Forelimb muscle (tissue), 1 donor: ENCODE measurements at places on chromosomes 12 and 14. TPM values are rescaled to one million over a fixed set of nuclear protein-coding genes. Genes with fewer than 3 reads are reported as not detected.
A peak's percentile ranks its signal among the peaks of the same experiment; 100 is the strongest.

The FOXM1 gene
- polyA plus RNA-seq, result 13.7 TPM

The FAM186B gene
- polyA plus RNA-seq, result 1.8 TPM

The GALNT6 gene
- 0.23 TPM for polyA plus RNA-seq

The GARIN6 gene
- polyA plus RNA-seq, result not detected

The ZFHX2 gene
- 1.5 TPM for polyA plus RNA-seq

The INTS13 gene
- 23.9 TPM for polyA plus RNA-seq

- no peak for DNase-seq
Measured at GRCh38 chr14:73623504-73624054, 11.3 kb downstream of the ACOT6 start.

- DNase-seq, result no peak
Measured at GRCh38 chr12:110182281-110182680, 58.1 kb downstream of the IFT81 start.

- DNase-seq, result no peak
Measured at GRCh38 chr12:19957308-19958125, 410.8 kb upstream of the PDE3A start.

DNA sequence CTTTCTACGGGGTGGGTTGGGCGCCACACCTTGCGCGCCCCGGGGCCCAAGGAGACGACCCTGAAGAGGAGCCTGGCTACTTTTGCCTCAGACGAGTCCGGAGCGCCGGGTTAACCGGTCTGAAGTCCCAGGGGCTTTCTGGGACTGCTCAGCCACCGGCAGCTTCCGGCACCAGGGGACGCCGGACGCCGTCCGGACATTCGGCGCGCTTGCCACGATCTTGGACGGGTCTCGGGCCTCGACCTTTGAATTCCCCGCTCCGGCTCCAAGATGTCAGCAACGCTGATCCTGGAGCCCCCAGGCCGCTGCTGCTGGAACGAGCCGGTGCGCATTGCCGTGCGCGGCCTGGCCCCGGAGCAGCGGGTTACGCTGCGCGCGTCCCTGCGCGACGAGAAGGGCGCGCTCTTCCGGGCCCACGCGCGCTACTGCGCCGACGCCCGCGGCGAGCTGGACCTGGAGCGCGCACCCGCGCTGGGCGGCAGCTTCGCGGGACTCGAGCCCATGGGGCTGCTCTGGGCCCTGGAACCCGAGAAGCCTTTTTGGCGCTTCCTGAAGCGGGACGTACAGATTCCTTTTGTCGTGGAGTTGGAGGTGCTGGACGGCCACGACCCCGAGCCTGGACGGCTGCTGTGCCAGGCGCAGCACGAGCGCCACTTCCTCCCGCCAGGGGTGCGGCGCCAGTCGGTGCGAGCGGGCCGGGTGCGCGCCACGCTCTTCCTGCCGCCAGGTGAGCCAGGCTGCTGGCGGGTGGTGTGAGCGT, at the start of gene ACOT4:
Gene ACOT4 (plus strand): TSS at position 184 of the 760 bp plus-strand sequence. CDS start 87 bp downstream, at position 271.
- DNase-seq, result no peak

DNA sequence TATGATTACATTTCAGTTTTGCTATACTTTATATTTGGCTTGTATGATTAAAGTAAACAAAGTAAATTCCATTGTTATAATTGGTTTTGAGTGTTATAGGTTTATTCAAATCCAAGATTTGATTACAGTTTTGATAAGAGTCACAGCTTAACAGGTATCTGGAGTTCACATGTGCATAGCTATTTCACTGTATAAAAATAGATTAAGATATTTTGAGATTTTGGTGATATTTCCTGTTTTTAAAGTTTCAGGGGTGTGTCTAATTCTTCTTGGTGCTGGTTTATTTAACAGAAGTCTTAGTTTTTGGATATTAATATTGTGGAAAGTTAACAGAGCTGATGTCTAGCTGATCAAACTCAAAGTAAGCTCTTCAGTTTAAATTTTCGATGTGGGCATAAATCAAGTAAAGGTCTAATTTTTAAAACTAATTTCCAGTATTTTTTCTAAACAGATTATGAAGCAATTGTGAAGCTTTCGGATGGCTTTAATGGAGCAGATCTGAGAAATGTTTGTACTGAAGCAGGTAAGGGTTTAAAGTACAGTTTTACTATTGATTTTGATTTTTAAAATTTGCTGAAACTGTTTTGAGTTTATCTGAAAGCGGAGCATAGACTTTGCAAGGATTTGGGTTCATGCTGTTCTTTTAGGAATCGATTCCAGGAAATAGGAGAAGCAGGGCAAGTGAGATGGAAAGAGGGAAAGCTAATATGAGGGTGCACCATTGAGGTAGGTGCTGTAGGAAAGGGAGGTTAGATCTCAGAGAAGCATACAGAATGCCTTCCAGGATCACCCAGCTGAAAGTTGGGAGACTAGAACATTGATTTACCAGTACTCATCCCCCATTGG, 6.2 kb upstream of the STYX start:
- DNase-seq, result no peak

GRCh38 chr14:59022144-59022543, 166.3 kb upstream of the DAAM1 start:
- DNase-seq, result no peak

GRCh38 chr12:3225796-3226180, 148.6 kb downstream of the TSPAN9 start:
- DNase-seq, result no peak

DNA sequence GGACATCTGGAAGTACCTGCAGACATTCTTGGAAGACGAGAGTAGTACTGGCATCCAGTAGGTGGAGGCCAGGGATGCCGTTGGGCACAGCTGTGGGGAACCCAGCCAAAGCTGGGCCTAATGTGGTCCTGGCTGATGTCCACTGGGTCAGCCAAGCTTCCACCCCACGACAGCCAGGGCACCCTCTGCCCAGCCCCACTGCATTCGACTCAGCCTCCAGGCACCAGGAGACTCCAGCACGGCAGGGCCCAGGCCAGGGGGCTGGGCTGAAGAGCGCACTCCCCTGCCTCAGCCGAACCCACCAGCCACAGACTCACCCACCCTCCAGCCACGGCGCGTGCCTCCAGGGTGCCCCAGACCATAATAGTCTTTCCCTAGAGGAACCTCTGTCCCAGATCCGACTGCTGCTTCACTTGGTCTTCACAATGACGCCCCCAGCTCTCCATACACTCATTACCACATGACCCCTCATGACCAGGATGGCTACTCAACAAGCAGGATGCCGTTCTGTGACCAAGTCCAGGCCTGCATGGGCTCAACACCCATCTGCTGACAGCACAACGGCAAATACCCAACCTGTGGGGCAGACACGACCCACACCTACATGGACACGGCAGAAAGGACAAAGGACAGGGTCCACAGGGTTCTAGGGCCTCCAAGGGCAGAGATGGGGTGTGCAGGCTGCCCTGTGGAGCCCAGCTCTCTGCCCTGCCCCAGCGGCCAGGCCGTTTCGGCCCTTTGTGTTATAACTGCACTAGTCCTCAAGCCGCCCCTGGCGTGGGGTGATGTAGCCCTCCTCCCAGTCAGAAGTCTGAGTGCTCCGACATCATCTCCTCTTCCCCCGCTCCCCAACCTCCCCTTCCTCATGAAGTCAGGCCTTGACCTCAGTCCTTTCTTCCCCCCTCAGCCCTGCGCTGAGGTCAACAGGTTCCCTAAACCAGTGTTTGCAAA, 22.8 kb downstream of the ITPK1 start:
- DNase-seq, result no peak

DNA sequence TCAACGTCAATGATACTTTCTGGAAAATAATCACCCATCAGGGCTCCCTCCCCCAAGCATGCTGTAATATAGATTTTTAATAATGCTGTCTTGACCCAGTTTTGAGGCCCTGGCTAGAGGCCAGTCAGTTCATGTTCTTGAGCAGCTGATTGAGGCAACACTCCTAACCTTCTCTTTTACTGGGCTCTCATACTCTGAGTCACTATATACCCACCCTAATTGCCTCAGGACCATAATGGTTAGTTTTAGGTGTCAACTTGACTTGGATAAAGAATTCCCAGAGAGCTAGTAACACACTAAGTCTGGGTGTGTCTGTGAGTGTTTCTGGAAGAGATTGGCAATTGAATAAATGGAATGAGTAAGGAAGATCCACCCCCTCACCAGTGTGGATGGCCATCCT, 527.0 kb upstream of the ATP2B1 start:
- DNase-seq, result no peak

GRCh38 chr12:47039756-47040155, 39.7 kb upstream of the PCED1B start:
- no peak for DNase-seq

GRCh38 chr14:34629657-34630529, at the start of gene SNX6:
Gene SNX6, minus strand, starts transcription at chr14:34630148. Its CDS starts 32 bp downstream, at chr14:34630116.
- DNase-seq, result peak; percentile 48

DNA sequence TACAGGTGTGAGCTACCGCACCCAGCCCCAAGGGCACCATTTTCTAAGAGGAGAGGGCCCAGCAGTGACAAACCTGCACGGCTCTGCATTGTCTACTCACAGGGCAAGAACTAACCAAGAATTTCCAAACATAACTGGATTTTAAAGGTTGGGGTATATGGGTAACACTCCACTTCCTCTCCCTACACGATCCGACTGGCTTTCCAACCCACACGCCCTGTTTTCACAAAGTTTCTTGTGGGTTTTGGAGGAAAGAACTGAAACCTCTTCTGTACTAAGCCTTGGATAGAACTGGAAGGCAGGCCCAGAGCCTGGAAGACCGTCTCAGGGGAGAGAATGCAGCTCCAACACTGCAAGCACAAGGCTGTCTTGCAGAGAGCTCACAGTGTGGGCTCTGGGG, 24.9 kb downstream of the SNRNP35 start:
- DNase-seq, result no peak

- no peak for DNase-seq
Measured at GRCh38 chr12:89684136-89684535, 24.5 kb downstream of the ATP2B1 start.
